ENCODE measurements at places on chromosomes 11 and 22. TPM values are rescaled to one million over a fixed set of nuclear protein-coding genes. Genes with fewer than 3 reads are reported as not detected.

Gene OR8G1
- total RNA-seq: not detected

Gene AGBL2
- total RNA-seq: 0.17 TPM

Gene CHRNA10
- 0.93 TPM for total RNA-seq

Gene DNAJB7
- not detected for total RNA-seq

Gene RAB39A
- total RNA-seq: 0.05 TPM

GRCh38 chr11:911031-911889, 650 bp upstream of the CHID1 start:
- DNase-seq: peak; percentile 58

DNA sequence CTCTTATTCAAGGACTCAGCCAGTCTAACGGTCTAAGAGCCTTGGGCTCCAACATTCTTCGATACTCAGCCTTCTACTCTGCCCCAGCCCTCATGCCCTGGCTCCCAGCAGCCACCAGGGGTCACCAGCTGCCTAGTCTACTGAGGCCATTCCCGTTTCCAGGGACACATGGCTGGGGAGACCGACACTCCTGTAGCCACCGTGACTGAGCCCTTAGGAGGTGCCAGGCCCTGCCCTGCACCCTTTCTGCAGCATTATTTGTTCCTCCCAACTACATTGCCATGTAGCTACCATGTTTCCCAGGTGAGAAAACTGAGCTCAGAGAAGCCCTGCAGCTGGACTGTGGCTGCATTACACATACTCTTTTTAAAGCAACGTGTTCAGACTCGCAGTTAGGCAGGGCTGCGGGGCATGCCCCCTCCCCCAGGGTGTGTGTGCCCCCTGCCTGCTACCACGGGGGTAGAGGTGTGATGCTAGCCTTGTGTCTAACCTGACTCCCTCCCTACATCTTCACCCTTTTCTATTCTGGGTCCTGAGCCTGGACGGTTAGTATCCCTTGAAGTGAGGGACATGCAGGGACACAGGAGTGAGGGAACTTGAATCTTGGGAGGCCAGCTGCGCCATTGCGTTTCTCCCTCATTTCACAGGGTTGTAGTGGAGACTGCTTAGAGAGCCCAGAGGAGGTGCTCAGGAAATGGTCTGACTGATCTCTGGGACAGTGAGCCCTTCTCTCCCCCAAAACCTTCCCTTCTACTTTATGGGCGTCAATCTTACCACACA, 17.5 kb downstream of the ATG16L2 start:
- DNase-seq: peak; percentile 90

GRCh38 chr22:49502126-49502826, 325.4 kb downstream of the BRD1 start:
- DNase-seq: no peak

- peak; percentile 10 for DNase-seq
Observed at GRCh38 chr11:14374922-14375830, 16.2 kb upstream of the RRAS2 start.

GRCh38 chr11:61477727-61478148, 30.8 kb upstream of the LRRC10B start:
- peak; percentile 60 for DNase-seq

- DNase-seq: peak; percentile 65
Observed at GRCh38 chr11:112128483-112129121, 35.3 kb downstream of the IL18 start.

DNA sequence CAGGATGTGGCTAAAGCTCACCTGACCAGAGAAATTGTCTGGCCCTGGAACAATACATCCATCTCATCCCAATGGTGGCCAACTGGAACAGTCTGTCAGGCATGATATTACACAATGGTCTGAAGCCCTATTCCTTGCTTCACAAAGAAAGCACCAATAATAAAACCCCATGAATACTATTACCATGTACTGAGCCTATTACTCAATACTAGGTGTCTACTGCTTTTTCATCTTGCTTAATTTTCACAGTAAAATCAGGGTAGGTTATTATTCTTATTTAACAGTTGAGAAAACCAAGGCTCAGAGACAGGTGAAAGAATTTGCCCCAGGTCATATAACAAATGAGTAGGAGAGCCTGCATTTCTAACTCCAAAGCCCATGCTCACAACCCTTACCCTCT, 68.9 kb upstream of the CAPRIN1 start:
- DNase-seq: no peak

DNA sequence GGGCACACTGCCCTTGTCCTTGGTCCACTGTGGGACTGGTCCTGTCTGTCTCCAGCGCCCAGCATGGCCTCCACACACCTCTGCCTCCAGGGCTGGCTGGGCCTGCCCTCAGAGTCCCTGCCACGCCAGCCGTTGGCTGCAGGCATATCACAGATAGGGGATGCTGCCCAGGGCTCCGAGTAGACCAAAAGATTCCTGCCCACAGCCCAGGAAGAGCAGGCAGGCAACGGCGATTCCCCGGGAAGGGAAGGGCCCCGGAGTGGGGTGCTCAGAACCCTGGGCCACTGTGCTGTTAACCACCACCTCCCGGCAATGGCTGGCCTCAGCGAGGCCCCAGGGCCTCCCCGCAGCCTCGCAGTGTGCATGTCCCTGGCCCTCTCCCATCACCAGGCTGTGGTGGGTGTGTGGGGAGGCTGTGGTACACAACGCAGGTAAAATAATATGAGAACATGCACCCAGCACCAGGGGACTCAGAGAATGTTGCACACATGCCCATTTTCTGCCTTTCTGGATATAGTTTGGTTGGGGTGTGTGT, 2.2 kb downstream of the IFITM5 start:
- no peak for DNase-seq

- no peak for DNase-seq
Observed at GRCh38 chr22:27669798-27670599, 131.6 kb downstream of the MN1 start.

GRCh38 chr22:27494785-27495184, 306.8 kb downstream of the MN1 start:
- DNase-seq: no peak

- DNase-seq: no peak
Observed at GRCh38 chr11:1695548-1696108, 1.4 kb upstream of the KRTAP5-6 start.

DNA sequence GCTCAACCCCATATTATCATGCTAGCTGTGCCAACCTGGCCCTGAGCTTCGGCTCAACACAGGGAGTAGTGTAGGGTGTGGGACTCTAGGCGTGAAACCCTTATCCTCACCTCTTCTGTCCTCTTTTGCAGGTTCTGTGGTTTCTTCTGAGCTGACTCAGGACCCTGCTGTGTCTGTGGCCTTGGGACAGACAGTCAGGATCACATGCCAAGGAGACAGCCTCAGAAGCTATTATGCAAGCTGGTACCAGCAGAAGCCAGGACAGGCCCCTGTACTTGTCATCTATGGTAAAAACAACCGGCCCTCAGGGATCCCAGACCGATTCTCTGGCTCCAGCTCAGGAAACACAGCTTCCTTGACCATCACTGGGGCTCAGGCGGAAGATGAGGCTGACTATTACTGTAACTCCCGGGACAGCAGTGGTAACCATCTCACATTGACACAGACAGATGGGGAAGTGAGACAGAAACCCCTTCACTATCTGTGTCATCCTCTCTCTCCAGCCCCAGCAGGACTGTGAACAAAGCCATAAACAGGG, 76.4 kb downstream of the GGTLC2 start:
- no peak for DNase-seq

DNA sequence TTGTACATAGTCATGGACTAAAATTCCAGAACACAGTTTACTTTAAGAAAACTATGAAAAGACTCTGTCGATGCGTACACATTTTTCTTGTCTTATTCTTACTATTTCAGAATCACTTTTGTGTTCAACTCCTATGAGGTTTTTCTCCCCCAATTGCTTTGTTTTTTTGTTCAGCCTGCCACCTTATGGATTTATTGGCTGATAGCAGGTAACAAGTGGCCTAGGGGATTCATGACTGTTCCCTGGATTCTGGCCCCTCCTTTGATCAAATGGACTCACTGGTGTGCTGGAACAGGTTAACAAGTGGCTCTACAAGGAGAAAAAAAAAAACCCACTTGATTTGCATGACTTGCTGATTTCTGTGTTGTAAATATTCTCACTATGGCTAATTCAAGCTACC, 10.6 kb downstream of the MMP20 start:
- no peak for DNase-seq

- DNase-seq: peak; percentile 94
Observed at GRCh38 chr22:31211862-31212730, at the start of gene LIMK2. Gene LIMK2 (plus strand): TSS chr22:31212298. CDS start chr22:31212409, 111 bp downstream.

DNA sequence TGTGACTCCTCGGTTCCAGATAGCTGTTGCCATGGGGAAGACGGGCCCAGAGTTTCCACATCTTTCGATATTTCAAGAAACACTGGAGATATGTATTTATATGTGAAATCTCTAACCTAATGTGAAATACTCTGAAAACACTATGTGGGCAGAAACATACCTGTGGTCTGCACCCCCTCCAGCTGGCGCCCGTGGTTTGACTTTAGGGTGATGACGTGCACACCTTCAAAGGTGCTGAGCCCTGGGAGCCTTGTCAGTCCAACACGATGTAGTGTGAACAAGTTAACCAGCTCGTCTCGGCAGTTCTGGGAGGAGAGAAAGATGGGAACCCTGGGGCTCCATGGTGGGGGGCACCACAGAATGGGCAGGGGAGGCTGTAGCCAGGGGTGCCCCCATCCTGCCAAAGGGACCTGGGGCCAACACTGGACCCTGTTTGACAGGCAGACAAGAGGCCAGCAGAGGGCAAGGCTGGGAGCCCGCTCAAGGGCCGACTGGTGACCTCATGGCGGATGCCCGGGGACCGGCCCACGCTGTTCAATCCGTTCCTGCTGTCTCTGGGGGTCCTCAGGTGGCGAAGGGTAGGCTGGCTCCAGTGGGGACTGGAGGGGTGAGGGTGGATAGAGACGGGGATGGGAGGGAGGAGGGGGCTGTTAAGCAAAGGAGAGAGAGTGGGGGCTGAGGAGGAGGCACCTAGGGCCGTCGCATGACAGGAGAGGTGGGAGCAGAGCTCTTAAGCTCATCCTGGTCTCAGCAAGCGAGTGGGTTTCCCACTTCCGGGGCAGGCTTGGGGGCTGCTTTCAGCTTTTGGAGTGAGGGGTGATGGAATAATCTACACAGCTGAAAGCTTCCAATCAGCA, 43.8 kb downstream of the TRIOBP start:
- no peak for DNase-seq

GRCh38 chr11:120682866-120683265, 171.3 kb downstream of the GRIK4 start:
- DNase-seq: no peak

GRCh38 chr11:126748100-126748791, 252.3 kb downstream of the KIRREL3 start:
- DNase-seq: no peak

- no peak for DNase-seq
Observed at GRCh38 chr11:48083421-48083820, 103.1 kb downstream of the PTPRJ start.

GRCh38 chr11:91742155-91742554, 482.5 kb upstream of the FAT3 start:
- no peak for DNase-seq

- DNase-seq: peak; percentile 48
Observed at GRCh38 chr11:130001461-130002351, 929 bp downstream of the PRDM10 start.

DNA sequence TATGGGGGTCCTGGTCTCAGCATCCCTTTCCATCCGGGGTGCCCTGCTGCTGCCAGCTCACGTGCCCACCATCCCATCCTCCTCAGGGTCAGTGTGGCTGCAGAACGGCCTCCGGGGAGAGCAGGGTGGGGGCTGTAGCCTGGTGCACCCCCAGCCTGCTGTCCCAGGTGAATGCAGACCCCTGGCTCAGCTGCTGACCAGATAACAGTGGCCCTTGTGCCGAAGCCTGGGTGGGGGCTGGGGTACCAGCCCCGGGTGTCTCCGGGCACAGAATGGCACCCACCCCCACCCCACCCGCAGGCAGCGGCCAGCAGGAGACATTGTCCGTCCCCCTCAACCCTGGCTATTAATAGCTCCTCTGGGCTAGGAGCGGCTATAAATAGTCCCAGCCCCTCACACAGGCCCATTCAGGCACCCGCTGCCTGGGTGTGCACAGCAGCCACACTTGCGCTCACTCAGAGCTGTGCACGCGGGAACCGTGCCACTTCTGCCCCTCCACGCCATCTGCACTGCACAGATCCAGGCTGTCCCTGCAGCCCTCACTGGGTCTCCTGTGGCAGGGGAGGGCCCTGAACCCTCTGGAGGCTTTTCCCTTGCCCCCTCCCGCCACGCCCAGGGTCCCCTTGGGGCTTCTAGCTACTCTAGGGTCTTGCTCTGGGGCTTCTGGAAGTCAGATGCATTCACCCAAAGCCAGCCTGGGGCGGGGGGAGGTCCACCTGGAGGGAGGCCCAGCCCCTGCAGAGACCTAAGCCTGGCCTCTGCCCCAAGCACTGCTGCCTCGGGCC, 18.7 kb downstream of the CRELD2 start:
- DNase-seq: peak; percentile 52

DNA sequence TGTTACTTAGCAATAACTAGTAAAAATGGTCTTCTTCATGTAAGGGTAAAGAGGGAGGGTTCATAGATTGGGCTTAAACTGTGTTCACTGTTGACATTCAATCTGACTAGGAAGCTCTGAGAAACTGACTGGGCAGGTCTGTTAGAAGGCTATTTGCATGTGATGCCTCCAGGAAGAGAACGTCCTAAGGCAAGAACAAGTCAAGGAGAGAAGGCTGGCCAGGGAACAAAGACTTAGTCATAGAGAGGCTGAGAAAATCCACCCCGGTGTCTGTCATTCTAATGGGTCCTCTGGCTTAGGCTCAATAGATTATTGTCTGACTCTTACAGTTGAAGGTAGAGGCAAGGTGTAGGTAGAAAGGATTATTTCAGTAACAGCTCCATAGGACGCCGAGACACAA, 50.3 kb upstream of the CD44 start:
- DNase-seq: no peak

- DNase-seq: no peak
Observed at GRCh38 chr11:16512899-16513241, 156.5 kb upstream of the SOX6 start.

DNA sequence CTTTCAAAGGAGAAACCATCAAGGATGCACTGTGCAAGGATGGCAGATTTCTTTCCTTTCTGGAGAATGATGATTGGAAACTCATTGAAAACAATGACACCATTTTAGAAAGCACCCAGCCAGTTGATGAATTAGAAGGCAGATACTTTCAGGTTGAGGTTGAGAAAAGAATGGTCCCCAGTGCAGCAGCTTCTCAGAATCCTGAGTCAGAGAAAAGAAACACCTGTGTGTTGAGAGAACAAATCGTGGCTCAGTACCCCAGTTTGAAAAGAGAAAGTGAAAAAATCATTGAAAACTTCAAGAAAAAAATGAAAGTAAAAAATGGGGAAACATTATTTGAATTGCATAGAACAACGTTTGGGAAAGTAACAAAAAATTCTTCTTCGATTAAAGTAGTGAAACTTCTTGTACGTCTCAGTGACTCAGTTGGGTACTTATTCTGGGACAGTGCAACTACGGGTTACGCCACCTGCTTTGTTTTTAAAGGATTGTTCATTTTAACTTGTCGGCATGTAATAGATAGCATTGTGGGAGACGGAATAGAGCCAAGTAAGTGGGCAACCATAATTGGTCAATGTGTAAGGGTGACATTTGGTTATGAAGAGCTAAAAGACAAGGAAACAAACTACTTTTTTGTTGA, 9.8 kb downstream of the FAM111A start:
- no peak for DNase-seq

- DNase-seq: peak; percentile 12
Observed at GRCh38 chr11:32891657-32892354, 805 bp upstream of the QSER1 start.

- DNase-seq: no peak
Observed at GRCh38 chr22:23397613-23398567, 182.2 kb downstream of the IGLL1 start.

GRCh38 chr11:4654635-4655369, 11.0 kb downstream of the OR51E1 start:
- no peak for DNase-seq

GRCh38 chr22:25747245-25747944, 5.4 kb downstream of the MYO18B start:
- peak; percentile 77 for DNase-seq

All from dermis blood vessel endothelial cell (primary cell).